ENCODE measurements at places on chromosomes 5 and 9.

DNA sequence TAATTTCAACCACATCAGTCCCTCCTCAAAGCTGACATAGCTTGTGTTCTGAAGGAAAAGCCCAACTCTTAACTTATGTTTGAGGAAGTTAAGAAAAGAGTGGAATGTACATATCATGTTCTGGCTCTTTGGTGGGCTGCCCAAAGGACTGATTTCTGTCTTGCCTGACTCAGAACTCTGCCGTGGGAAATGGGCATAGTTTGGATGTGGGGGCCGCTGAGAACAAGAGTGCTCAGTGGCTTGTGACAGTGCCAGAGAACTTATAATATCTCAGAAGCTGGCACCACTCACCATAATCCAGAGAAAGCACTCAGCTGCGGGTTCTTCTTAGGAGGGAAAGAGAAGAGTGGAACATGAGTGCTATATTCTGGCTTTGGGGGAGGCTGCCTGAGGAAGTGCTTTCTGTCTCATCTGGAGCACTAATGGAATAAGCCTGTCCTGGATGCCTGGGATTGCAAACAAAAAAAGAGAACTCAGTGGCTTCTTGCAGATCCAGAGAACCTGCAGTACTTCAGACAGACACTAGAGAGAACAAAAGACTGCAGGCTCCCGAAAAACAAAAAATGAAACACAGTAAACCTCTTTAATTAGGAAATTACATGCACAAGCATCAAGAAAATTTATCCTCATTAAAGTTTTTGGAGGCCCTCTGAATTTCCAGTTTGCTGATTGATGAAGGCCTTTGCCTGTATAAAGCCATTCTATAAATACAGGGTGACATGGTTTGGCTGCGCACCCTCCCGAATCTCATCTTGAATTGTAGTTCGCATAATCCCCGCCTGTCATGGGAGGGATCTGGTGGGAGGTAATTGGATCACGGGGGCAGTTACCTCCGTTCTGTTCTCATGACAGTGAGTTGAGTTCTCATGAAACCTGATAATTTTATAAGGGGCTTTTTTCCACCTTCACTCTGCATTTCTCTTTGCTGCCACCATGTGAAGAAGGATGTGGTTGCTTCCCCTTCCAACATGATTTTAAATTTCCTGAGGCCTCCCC, 207.0 kb downstream of the DMAC1 start:
- DNase-seq: no peak

DNA sequence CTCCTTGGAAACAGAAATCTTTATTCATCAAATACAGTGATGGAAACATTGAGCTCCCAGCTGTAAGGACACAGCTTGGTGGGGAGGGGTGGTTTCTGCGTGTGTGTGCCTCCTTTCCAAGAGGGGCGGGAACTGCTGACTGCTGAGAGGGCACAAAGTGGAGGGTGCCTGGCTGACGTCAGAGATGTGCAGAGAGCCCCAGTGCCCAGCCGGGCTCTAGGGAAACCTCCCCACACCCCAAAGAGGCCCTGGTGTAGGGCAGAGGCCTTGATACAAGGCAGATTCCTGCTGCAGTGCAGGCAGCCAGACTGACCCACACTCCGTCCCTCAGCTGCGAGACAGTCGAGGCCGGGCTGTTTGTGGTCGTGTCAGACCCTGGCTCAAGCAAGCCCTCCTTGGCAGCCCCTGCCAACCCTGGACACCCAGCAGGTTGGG, 191.0 kb downstream of the CACNA1B start:
- no peak for DNase-seq

DNA sequence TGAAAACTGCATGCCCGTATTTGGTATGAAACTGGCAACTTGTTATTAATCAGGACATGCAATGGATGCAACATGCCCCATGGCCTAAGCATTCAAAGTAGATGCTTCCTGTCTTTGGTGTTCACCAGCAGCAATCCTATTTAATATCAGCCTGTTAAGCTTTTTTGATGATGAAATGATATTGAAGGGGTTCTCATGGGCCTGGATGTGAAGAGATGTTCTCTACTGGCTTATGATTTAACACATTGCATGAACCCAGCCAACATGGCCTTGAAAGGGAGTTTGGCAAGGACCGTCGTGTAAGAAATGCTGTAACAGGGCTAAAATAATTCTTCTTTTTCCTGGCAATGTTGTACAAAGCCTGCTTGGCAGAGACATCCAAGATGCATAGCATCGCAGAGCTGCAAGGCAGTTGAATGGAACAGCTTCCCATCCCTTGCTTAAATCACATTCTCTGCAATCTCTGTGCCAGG, 111.2 kb downstream of the SMARCA2 start:
- no peak for DNase-seq

DNA sequence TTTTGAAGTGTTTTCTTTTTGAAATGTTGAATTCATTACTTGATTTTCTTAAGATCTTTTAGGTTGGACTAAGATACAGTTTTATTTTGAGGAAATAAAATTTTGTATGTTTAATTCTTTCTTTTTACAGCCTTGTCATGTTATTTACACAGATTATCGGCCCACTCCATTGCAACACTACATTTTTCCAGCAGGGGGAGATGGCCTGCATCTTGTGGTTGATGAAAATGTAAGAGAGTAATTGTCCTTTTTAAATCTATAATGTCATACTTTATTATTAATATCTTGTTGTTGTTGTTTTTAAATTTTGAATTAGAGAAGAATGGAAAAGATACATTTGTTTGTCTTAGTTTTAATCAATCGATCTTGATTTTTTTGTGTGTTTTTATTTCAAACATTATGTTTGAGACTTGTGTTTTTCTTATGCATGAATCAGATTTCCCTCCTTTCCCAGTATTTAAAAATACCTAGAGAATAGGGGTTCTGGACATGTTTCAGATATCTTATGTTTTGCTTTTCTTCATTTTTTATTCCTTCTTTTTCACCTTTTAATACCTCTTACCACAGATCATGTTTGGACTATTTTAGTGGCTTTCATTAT, 36.7 kb downstream of the MTREX start:
- DNase-seq: peak; percentile 67

- DNase-seq: peak; percentile 72
Measured at GRCh38 chr9:20356403-20357036, 265.8 kb downstream of the MLLT3 start.

DNA sequence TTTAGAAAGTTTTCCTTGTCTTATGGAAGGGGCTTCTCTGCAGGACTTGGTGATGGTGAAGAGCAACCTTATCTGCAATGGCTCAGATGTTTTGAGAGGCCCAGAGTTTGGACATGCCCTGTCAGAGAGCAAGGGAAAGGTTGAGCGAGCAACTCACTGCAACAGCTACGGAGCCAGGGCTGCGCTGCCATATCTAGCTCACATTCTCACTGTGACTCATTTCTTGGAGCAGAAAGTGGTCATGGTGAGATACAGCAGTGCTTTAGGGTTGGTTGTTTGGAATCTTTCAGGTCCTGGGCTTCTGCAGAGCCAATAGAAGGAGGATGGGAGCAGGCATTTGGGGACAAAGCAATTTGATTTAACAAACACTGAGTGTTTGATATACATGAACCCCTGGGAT, 12.3 kb downstream of the GLRA1 start:
- DNase-seq: no peak

DNA sequence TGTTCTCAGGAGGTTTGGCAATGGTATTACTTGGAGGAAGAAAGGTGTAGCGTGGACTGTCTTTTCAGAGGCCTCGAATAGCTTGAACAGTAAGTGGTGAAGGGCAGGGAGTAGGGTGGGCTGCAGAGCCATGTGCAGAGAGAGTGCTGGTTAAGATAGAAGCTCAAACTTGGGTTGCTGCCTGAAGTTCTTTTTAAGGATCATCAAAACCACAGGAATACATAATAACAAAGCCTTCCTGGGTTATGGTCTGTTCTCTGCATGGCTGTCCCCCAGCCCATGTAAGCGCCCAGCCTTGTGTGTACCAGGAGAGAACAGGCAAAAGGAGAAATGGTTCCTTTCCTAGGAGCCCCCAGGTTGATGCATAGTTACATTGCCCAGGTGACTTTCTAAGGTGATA, 43.9 kb downstream of the RCL1 start:
- no peak for DNase-seq

GRCh38 chr9:113898596-113898995, 22.5 kb downstream of the ZNF618 start:
- DNase-seq: no peak

DNA sequence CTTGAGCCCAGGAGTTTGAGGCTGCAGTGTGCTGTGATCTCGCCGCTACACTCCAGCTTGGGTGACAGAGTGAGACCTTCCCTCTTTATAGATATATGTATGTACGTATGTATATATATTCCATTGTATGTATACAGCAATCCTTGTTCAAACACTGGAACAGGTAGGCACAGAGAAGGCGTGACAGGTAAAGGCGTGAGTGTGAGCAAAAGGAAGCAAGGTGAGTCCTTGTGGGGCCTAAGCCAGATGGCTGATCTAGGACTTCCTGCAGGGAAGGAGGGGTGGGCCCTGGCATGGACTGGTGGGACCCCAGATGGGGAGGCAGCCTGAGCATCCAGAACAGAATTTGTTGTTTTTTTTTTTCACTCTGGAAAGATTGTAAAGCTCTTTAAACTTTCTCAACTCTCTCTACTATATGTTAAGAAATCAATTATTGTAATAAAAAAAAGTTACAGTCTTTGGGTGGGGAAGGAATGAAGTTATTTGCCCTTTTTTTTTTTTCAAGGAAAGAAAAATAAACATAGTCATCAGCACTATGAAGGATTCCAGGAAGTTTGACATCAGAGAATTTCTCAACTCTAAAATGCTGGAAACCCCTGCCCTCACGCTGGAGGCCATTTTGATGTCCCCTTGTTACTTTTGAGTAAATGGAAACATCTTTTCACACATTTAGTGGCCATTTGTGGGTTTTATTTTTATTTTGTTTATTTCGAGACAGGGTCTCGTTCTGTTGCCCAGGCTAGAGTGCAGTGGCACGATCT, 38.9 kb upstream of the STXBP1 start:
- no peak for DNase-seq

DNA sequence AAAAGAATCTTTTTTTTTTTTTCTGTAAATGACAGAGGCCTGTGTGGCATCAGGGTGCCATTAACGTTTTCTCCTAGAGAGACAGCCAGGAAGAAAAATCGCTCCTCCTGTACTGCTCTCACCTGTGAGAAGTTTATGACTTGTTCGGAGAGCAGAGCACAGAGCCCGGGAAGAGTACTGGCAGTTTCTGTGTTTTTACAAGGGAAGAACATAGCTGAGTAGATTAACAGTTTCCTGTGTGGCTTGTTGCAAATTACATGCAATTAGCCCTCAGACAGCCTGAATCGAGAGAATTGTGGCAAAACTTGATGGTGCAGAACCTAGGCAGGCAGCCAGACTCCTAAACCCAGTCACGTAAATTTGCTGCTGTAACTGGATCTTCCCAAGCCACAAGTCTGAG, 32.1 kb downstream of the PRKACG start:
- no peak for DNase-seq

GRCh38 chr5:112023766-112024165, 266.8 kb upstream of the NREP start:
- no peak for DNase-seq

DNA sequence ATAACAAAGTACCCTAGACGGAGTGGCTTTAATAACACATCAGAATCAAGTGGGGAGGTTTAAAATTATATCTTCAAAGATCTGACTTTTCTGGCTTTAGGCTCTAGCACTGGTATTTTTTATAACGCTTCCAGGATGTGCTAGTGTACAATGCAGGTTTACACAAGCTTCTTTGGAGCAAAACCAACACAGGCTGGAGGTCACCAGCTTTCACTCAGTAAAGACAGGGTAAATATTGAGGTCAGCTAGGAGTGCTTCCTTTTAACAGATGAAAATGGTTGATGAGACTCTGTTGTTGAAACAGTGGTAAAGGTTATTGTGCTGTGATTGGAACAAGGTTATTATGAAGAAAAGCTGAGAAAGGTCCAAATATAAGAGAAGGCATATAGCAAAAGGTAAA, 414.2 kb downstream of the TAF11L14 start:
- DNase-seq: no peak

DNA sequence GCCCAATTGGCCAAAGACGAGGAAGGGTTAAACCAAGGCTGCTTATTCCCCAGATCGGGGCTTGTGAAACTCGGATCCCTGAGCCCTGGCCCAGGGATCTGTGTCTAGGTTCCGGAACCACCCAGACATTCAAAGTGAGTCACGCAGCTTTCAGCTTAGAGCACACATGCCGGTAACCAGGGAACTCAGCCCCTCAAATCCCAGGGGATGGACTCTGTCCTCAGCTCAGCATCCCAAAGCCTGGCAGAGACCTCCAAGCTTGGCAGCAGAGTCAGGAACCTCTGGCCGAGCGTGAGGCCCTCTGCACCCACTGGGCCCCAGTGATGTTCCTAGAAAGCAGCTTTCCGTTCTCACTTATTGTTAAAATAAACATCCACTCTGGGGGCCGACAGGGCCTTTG, 5.1 kb downstream of the PNPLA7 start:
- no peak for DNase-seq

GRCh38 chr5:57408714-57409113, 73.9 kb downstream of the ACTBL2 start:
- no peak for DNase-seq

DNA sequence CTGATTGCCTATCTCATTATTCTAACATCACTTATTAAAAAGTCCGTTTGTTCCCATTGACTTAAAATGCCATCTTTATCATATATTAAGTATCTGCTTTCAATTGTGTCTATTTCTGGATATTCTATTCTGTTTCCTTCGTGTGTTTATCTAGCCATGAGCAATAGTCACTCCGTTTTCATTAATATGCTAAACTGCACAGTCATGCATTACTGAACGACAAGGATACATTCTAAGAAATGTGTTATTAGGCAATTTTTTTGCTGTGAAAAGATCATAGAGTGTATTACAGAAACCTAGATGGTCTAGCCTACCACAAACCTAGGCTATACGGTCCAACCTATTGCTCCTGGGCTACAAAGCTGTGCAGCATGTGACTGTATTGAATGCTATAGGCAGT, 482.9 kb downstream of the IRX1 start:
- DNase-seq: no peak

- no peak for DNase-seq
Measured at GRCh38 chr5:34545164-34545563, 111.0 kb upstream of the RAI14 start.

DNA sequence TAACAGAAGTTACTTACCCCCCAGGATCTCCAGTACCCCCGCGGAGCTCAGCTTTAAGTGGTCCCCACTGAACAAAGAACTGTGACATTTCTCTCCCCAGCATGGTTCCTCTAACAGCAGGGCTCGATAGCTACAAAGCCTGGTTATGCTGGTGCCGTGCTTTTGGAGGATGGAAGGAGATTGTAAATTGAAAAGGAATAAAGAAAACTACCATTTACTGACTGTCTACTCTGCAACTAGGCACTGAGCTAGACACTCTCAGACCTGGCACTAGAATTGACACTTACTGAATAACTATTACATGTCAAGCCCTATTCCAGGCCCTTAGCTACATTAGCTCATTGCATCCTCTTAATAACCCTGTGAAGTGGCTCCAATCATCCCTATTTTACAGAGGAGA, 145.3 kb downstream of the TTLL11 start:
- no peak for DNase-seq
